CD4-positive, alpha-beta T cell treated with Interleukin-2 at 100 ng/mL for 4 hours (primary cell): ENCODE measurements at places on chromosomes 11 and 22.
A peak's percentile ranks its signal among the peaks of the same experiment; 100 is the strongest.

GRCh38 chr11:113305440-113306336 is 8.7 kb upstream of the TTC12 start:
- peak; percentile 64 for DNase-seq

- DNase-seq, result no peak
These were observed 68.5 kb upstream of the PPARA start for GRCh38 chr22:46081831-46082210.

DNA sequence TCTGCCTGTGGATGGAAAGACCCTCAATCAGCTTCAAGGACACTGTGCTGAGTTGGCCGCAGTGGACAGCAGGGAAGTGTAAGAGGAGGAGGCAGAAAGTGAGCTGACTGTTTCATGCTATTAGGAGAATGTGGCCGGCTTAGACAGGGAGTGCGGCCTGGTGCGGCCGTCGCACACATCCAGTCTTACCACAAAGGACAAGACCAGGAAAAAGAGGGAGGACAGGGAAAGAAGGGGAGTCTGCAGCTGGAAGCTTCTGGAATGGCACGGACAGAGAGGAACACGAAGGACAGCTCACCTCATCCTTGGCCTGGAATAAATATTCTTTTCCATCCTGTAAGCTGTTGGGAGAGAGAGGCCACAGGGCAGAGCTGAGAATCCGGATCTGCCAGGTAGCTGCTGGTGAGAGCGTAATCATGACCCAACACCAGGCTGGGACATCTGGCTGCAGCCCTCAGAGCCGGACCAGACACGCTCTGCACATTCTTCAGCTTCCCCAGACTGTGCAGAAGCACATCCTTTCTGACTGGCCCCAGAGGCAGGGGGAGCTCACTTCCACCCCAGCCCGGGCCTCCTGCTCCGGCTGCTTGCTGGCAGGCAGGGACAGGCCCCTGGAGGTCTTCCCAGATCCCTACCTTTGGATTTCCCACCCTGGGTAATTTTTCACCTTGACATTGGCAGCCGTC is 8.6 kb upstream of the RBM4B start:
- DNase-seq, result no peak

- DNase-seq, result no peak
These were observed 227.4 kb upstream of the FAT3 start for GRCh38 chr11:91997226-91997625.
